ENCODE measurements at places on chromosomes 16 and 17.
A peak's percentile ranks its signal among the peaks of the same experiment; 100 is the strongest.

DNA sequence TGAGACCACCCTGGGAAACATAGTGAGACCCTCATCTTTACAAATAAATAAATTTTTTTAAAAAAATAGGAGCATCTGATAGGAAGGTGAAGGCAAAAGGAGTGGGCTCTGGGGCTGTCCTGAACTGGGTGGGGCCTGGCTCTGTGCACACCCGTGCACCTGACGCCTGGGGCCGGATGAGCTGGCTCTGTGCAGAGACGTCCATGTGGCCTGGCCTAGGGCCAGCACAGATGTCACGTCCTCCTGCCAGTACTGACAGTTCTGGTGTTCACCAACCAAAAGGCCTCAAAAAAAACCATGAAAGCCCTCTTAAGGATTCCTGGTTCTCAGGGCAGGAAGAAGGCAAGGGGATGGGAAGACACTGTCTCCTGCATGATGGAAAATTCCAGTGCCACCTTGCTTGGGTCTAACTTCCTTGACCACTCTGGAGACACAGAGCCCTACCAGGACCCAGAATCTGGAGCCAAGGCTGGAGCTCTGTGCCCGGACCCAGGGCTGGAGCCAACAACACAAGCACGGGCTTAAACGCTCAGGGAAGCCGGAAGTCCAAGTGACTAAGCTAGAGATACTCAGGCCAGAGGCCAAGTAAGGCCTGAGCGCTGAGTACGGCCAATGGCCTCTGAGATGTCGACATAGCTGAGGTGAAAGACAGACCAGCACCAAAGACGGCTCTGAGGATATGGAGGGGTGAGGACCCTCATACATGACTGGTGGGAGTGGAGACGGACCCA lies 32.9 kb downstream of the COPRS start:
- no peak for DNase-seq

DNA sequence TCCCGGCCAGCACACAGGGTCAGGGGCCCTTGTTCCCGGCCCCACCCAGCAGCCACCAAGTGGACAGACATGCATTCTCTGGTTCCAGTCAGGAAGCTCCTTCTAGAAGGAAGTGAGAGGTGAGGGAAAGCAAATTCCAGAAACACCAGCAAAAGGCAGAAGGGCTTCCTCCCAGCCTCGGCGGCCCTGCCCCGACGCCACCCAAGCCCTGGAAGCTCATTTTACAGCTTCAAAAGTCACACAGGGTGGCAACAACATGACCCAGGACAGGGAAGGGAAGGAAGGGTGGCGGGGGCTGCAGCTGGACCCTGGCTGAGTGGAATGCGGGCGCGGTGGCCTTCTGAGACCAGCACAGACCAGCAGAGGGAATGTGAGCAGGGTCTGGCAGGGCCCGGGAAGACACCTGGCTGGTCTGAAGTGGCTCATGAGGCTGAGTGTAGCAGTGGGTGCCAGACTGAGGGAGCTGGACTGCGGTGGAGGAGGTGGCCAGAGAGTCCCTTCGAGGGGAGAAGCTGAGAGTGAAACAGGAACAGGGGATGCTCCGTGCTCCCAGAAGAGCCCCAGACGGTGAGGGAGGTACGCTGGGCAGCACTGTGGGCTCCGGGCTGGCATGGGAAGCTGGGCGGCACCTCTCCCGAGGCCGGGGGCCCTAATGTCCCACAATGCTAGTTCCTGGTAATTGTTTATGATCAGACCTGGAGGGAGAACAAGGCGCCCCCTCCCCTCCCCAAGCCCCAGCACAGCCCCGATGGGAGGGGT lies 1.9 kb upstream of the UNC13D start:
- peak; percentile 53 for DNase-seq

DNA sequence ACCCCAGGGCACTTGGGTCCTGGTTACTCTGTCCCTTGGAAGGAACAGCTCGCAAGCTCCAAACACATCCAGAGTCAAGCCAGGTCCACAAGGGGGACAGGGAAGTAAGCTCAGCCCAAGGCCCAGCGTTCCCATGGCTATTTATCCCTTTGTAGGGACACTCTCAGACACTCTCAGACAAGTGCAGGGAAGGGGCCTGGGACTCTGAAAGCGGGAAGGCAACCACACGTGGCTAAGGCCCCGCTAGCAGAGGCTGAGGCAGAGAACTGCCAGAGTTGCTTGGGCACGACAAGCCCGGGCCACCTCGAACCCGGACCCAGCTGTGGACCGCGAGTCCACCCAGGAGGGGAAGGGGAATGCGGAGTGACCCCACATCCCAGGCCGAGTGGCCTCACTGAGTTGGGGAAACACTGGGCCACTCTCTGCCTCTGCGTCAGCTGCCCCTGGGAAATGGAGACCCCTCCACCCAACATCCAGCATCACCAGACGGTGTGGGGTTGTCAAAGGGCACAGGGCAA lies 10.2 kb downstream of the NPTX1 start:
- no peak for DNase-seq

DNA sequence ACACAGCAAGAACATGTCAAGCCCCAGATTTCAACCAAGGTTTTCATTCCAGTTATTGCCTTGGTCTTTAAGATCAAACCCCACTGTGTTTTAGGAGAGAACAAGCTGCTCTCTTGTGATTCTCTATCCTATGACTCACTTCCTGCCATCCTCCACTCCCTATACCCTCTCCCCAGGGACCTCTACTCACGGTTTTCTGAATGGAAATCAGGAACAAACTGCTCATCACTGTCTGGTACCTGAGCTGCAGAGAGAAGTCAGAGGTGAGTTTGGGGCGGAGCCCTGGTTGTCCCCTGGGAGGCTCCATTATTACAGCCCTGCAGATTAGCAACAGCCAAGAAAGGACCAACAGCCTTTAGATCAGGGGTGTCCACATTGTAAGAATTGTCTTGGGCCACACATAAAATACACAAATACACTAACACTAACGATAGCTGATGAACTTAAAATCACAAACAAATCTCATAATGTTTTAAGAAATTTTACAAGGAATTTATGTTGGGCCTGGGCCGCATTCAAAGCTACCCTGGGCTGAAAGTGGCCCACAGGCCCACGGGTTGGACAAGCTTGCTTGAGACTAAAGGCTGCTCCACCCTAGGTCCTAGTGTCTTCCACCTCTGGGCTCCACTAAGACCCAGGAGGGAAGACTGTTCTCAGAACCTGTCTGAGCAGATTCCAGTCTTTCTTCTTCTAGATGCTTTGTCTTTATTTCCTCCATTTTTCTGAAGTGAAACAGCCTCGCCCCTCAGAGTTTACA lies 9.7 kb downstream of the ETV4 start:
- DNase-seq, result peak; percentile 46

- DNase-seq, result no peak
These were observed 928 bp downstream of the CASKIN2 start for GRCh38 chr17:75514299-75514918.

DNA sequence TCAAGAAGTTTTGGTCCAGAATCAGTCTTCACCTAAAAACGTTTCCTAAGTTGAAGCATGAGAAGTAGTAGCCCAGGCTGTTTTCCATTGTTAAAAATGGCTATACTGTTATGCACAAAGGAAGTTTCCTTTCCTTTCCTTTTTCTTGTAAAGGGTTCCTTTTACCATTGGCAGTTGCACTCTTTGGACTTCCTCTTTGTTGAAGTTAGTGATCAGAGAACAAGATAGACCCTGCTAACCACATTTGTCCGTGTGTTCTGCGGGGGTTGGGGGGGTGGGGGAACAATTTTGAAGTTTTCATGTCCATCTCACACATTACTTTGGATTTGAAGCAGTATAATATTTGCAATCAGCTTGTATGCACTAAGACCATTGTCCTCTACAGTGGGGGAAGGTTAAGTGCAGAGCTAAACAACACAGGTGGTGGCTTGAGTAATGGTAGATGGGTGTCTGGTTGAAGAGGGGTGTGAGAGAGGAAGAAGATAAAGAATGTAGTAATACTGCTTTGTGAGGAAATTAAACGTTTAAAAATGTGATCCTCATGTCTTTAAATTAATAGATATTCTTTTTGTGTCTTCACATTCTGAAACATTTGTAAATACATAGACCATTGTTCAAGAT lies 1.4 kb downstream of the LPCAT2 start:
- DNase-seq, result no peak

DNA sequence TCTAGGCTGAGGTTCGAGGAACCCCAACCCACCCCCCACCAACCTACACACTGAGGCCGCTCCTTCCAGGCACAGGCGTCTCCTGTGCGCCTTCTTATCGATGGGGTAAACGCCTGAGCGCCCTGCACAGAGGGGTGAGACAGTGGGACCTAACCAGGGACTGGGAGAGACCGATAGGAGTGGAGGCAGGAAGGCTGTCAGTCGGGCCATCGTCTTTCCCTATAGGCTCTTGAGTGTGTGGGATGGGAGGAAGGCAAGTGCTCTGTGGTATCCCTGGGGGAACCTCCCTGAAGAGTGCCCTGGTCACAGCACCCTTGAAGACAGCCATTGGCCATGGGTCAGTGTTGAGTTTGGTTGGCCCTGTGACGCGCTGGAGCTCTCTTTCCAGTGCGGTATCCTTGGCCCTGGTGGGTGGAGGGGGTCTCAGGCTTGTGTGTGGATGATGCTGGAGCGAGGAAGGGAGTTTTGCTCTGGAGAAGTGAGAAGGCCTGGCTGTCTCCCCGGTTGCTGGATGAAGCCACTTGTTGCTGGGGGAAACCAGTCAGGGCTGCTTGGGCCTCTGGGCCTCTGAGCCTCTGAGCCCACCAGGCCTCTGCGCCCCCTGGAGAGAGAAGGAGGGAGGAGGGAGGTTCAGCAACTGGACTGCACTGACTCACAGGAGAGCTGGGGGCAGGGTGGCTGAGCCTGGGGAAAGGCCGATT lies 1.7 kb downstream of the GPRC5C start:
- peak; percentile 75 for DNase-seq

DNA sequence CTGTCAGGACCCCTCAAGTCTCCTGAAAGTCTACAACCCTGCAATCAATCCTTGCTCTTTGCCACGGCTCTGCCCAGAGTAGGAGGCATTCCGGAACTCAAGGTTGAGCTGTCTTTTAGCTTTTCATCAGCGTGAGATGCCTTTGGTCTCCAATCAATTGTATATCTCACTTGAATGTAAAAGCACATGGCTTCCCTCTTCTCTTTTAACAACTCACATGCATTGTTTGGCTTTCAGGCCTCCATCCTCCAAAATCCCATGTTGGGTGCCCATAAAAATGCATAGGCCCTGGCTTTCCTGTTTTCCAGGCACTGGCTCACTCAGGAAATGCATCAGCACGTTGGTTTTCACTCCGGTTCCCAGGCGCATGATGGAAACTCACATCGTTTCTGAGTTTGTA lies 64.0 kb upstream of the FOXF1 start:
- DNase-seq, result no peak

DNA sequence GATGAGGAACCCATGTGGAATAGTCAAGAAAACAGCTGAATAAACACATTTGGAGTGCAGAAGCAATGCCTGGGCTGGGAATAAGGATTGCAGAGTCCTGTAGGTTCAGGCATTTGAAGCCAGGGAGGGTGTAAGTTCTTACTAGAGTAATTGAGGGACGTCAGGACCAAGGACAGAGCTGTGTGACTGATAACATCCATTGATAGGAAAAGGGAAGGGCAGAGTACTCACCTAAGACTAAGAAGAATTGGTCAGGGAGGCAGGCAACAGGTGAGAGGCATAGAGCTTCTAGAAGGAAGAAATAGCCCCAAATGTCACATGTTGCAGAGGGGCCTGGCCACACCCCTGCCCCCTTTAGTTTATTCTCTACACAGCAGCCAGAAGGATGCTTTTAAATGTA lies 79.8 kb upstream of the TMEM132E start:
- peak; percentile 67 for DNase-seq

DNA sequence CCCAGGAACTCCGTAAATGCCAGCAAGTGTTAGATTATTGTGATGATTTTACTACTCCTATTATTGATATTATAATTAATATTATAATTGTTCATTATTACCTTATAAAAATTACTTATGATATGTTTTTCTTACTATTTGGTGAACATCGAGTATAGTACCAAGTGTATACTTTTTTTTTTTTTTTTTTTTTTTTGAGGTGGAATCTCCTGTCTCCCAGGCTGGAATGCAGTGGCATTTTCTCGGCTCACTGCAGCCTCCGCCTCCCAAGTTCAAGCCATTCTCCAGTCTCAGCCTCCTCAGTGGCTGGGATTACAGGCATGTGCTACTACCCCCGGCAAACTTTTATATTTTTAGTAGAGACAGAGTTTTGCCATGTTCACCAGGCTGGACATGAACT lies 347.0 kb downstream of the WWOX start:
- DNase-seq, result no peak

DNA sequence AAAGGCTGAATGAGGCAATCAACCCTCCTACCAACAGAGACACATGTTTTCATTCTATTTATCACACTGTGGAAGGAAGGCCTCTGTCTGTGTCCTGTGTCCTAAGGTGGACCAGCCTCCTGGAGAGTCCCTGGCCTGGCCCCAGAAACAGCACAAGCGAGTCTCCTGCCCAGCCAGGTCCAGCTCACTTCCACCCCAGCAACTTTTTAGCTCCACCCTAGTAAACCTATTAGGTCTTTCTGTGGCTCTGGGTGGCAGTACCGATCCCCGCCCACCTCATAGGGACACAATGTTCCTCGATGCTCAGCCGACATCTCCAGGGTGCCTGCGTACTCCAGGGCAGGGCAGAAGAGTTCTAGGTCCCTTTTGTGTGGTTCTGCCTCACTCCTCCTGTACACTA lies 10.7 kb downstream of the DRC3 start:
- DNase-seq, result no peak

DNA sequence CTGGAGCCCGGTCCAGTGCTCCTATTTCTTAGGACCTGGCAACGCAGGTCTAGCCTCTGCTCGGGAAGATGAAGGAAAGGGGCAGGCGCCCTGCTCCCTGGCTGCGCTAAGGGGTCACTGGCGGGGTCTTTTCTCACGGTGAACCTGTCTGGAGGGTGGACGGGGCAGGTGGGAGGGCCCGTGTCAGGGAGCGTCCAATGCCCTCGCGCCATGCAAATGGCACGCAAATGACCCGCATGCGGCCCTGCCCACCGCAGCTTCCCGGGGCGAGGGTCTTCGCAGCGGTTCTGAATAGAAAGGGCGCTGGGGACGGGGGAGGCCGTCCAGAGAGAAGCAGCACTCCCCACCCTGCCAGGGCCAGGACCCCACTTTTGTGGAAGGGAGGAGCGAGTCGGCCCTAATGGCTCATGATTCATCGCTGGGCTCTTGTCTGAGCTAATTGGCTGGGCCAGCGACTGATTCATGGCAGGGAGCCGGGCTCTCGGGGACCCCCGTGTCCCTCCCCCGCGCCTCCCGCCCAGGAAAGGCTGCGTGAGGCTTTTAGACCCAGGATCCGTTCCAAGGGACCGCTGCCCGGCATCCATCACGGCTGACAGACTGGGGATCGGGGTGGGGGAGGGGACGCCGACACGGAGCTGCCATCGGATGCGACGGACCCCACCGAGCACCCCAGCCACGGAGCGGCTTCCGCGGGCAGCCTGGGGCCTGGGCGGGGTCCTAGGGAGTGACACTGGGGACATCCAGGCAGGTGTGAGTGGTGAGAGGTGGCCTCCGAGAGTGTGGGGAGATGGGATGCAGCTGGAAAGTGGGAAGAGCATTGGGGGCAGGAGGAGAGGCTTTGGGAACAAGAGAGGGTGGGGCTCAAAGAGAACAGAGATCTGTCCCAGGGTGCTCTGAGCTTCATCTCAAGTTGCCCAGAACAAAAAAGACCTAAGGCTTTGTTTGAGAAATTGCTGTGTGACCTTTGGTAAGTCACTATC lies 25.0 kb upstream of the NGFR start:
- DNase-seq, result peak; percentile 82

Data from H9 (cell line).